ENCODE measurements at places on chromosomes 12 and 14. TPM values are rescaled to one million over a fixed set of nuclear protein-coding genes. Genes with fewer than 3 reads are reported as not detected.

DNA sequence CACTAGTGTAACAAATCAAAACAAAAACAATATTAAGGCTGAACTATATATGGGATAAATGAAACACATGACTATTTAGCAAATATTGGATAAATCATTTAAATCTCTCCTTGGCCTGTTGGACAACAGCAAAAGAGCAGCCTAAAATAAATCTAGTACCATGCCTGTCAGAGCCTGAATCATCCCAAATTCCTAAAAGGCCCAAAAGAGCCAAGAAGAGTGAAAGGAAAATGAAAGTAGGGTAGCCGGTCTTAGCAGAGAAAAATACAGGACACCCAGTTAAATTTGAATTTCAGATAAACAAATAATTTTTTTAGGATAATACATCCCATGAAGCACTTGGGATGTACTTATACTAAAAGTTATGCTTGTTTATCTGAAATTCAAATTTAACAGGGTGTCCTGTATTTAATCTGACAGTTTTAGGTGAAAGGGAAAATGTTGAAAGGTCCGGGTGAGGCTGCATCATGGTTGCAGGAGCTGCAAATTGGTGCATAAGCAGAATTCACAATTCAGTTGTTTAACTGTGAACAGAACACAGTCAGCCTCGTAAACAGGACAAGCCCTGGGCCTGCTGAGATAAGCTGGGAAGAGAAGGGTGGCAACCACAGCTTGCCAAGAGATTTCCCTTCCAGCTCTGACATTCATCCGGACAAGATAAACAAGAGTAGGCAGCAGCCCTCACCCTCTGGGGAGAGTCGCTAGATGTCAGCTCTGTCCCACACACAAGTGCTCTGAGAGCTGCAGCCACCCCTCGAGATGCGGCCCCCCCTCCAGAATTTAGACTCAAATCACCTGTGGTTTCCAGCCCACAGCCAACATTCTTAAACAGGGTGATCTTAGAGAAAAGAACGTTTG is 30.3 kb downstream of the DMAC2L start:
- H3K4me3 ChIP-seq = peak overlapping the region; percentile 13
- H3K36me3 ChIP-seq = no peaks in the 10 kb centered on the region
- peaks cover 22% of the 10 kb centered on the region for H3K4me1 ChIP-seq
- H3K27ac ChIP-seq = no peak overlapping the region

- H3K27me3 ChIP-seq = no peaks in the 10 kb centered on the region
- H3K4me1 ChIP-seq = peaks cover 32% of the 10 kb centered on the region
- peak overlapping the region; percentile 92 for H3K27ac ChIP-seq
Measured at GRCh38 chr12:122107261-122107660, 28.7 kb downstream of the MLXIP start.

GRCh38 chr12:101459642-101460346 is 15.3 kb upstream of the SPIC start:
- DNase-seq = peak; percentile 94
- H3K4me3 ChIP-seq = no peak overlapping the region
- no peaks in the 10 kb centered on the region for H3K27me3 ChIP-seq
- peak overlapping the region; percentile 43 for H3K27ac ChIP-seq
- H3K4me1 ChIP-seq = peaks cover 10% of the 10 kb centered on the region

- no peak overlapping the region for H3K27ac ChIP-seq
- no peak overlapping the region for H3K4me3 ChIP-seq
- H3K36me3 ChIP-seq = no peaks in the 10 kb centered on the region
- DNase-seq = no peak
- no peaks in the 10 kb centered on the region for H3K4me1 ChIP-seq
Measured at GRCh38 chr12:123482876-123483275, 24.9 kb downstream of the SNRNP35 start.

DNA sequence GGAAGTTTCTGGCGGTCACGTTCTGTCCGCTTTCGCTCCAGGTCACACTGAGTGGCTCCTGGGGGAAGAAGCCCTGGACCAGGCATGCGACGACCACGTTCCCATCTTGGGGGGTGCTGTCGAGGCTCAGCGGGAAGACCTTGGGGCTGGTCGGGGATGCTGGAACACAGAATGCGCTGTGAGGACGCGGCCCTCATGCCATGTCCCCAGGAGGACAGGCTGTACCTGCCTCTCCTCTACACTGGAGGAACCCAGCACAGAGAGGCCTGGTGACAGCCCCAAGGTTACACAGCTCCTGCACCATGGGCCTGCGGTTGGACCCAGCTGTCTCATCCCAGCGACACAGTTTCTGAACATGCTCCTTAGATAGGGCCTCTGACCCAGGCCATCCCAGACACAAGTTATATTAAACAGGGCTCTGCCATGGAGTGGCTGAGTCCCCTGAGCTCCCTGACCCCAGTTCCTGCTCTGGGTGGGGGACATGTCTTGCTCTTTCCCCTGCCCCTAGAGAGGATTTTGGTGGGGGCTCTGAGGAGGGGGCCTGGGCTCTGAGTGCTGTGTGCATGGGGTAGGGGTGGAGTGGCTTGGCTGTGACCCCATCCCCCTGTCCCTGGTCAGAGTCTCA is 62.0 kb downstream of the TMEM121 start:
- no peak for DNase-seq
- no peak overlapping the region for H3K4me3 ChIP-seq
- no peaks in the 10 kb centered on the region for H3K36me3 ChIP-seq
- no peaks in the 10 kb centered on the region for H3K4me1 ChIP-seq
- H3K27me3 ChIP-seq = no peaks in the 10 kb centered on the region

- H3K36me3 ChIP-seq = no peaks in the 10 kb centered on the region
- H3K4me3 ChIP-seq = no peak overlapping the region
- DNase-seq = no peak
Measured at GRCh38 chr12:29818916-29819623, 35.3 kb upstream of the TMTC1 start.

LRP10 gene
- 59.3 TPM for total RNA-seq

DPPA3 gene
- total RNA-seq = not detected

WNT1 gene
- total RNA-seq = not detected

PPP4R4 gene
- not detected for total RNA-seq

TIMM9 gene
- 105 TPM for total RNA-seq
